ENCODE measurements at places on chromosomes 11 and 22.

GRCh38 chr22:32548039-32548438, 73.4 kb downstream of the FBXO7 start:
- DNase-seq, result no peak

- no peak for DNase-seq
These were observed 1741.9 kb upstream of the RAG2 start for GRCh38 chr11:38339835-38340440.

DNA sequence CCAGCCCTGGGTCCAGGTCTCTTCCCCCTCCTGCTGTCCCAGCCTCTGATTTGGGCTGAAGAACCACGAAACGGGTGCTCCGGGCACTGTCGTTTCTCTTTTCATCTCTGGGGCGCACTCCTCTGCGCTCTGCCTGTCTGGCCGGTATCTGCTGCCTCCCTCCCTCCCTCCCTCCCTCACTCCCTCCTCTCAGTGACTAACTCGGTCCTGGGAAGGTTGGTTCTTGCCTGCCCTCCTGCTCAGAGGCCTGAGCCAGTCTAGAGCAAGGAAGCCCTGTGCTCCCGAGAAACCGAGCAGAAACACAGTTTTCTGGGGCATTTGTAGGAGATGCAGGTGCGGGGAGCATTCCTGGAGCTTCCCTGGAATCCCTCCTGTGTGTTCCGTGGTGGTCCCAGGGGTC, 1235.2 kb downstream of the BRD1 start:
- DNase-seq, result no peak

DNA sequence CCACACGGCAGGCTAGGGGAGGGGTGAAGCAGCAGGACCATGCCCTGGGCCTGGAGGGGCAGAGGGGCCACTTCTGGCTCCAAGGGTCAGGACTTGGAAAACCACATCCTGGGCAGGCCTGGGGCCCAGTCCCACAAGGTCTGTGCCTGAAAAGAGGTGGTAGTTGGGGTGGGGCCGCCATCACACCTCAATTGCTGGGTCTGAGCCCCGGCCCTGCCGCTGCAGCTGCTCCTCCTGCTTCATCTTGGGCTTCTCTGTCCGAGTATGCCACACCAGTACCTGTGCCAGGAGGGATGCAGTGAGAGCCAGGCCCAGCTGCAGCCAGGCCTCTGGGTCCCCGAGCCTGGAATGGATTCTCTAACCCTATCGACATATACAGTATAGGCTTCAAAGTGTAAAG, 2.5 kb downstream of the ROM1 start:
- DNase-seq, result no peak

- DNase-seq, result no peak
These were observed 75.3 kb downstream of the MED15 start for GRCh38 chr22:20582520-20583361.

GRCh38 chr22:49957826-49958365, 2.7 kb upstream of the PIM3 start:
- DNase-seq, result no peak

DNA sequence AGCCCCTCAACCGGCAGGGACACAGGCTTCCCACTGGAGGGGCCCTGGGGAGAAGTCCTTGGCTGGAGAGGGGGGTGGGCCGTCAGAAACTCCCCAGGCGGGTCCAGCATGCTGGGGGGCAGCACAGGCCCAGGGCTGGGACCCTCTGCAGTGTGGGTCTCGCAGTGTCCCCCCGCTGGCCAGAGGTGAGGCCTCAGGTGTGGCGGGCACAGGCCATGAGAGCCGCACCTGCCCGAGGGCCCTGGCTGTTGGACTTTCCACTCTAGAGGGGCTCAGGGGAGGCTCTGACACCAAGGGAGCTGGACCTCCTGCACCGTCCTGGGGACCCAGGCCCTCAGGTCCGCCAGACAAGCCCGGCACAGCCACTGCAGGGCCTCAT, 10.7 kb upstream of the PIM3 start:
- no peak for DNase-seq

DNA sequence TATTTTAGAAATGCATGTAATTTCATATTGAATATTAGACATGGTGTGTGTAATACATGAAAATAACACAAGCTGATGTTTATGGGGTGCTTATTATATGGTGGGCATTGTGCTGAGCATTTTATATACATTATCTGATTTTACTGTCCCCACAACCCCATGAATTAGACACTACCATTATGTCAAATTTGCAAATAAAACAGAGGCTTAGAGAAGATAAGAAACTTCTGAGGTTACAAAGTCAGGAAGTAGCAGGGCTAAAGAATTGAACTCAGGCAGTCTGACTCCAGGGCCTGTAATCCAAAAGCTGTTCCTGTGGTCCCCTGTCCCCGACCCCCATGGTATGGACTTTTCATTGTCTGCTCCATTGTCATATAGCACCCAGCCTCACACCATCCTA, 49.4 kb upstream of the NAV2 start:
- DNase-seq, result no peak

- DNase-seq, result no peak
These were observed 15.4 kb downstream of the CCDC34 start for GRCh38 chr11:27347359-27348339.

GRCh38 chr11:127182586-127183203, 182.1 kb upstream of the KIRREL3 start:
- DNase-seq, result no peak

DNA sequence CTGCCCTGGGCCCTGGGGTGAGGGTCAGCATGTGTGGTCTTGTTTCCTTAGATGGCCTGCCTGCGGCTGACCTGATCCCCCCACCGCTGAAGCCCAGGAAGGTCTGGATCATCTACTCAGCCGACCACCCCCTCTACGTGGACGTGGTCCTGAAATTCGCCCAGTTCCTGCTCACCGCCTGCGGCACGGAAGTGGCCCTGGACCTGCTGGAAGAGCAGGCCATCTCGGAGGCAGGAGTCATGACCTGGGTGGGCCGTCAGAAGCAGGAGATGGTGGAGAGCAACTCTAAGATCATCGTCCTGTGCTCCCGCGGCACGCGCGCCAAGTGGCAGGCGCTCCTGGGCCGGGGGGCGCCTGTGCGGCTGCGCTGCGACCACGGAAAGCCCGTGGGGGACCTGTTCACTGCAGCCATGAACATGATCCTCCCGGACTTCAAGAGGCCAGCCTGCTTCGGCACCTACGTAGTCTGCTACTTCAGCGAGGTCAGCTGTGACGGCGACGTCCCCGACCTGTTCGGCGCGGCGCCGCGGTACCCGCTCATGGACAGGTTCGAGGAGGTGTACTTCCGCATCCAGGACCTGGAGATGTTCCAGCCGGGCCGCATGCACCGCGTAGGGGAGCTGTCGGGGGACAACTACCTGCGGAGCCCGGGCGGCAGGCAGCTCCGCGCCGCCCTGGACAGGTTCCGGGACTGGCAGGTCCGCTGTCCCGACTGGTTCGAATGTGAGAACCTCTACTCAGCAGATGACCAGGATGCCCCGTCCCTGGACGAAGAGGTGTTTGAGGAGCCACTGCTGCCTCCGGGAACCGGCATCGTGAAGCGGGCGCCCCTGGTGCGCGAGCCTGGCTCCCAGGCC, 12.7 kb downstream of the TMEM121B start:
- DNase-seq, result no peak

DNA sequence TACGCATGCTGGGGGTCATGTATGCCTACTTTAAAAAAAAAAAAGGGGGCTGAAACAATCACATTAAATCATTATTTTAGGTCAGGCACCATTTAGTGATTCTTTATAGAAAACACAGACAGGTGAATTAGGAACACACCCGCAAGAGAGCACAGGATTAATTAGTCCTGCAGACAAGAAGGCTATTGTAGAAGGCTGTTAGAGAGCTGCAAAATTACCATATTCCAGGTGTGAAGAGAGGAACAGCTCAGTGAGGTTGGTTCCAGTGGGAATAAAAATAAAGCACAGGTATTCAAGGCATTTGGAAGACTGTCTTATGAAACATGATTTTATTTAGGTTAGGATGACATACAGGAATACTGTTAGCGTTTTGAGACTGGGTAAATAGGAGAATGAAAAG, 649.1 kb downstream of the OPCML start:
- no peak for DNase-seq

DNA sequence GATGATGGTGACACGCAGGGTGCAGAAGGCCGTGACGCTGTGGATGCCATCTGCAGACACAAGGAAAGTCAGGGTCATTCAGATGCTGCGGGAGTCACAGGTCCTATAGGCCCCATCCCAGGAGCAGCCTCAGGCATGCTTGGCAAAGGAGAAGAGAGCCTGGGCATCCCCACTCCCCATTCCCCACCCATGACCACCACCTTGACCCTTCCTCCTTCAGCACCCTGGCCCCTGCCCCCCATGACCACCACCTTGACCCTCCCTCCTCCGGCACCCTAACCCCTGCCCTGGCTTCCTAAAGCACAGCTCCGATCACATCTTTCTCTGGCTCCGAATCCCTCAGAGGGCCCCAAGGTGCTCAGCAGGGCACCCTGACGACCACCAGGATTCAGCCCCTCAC, 73.1 kb downstream of the CELSR1 start:
- DNase-seq, result no peak

DNA sequence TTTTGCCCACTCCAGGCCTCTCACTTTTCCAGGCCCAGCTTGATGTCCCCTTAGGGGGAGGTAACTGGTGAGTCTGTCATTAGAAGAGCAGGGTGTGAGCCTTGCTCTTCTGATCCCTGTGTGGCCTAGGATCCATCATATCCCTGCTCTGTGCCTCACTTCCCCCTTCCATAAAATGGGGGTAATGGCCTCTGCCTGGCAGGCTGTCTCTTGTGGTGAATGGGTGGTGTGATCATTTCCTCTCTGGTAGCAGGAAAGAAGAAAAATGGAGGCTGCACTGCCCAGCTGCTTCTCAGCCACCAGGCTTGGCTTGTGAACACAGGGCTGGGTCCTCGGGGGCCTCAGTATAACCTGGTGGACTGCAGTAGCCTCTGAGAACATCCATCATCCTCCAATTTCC, 5.6 kb downstream of the ARHGEF17 start:
- no peak for DNase-seq

DNA sequence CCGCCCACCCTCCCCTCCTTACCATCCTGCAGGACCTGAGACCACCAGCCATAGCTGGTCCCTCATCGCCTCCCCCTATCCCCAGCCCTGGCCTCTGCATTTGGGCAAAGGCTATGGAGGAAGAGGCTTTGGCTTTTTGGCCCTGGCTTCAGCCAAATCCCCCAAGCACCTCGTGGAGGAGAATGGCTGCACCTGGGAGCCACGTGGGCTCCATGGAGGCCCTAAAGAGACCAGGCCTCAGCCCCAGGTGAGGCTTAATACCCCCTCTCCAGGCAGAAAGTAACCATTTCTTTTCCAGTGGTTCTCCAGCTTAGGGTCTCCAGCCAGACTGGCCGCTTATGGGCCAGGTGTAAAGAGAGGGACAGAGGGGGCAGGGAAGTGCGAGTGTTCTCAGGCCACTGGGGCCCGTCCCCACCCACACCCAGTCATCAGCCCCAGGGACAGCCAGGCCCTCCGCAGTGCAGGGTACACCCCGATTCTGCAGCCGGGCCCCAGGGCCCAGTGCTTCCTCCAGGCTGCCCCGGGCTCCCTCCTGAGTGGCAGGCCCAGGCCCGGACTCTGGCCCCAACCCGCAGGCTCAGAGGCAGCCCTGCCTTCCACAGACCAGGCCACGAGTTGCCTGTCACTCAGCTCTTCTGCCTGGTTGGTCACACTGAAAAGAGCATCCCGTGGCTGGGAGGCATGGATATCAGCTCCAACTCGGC, 26.4 kb downstream of the CDKN1C start:
- DNase-seq, result no peak
